ENCODE measurements at places on chromosomes 13 and 19. TPM values are rescaled to one million over a fixed set of nuclear protein-coding genes. Genes with fewer than 3 reads are reported as not detected.

Gene PROSER1
- total RNA-seq: 74.3 TPM

Gene MAST1
- 27.3 TPM for total RNA-seq

Gene CGB5
- total RNA-seq: 0.35 TPM

Gene NOVA2
- total RNA-seq: 15.6 TPM

DNA sequence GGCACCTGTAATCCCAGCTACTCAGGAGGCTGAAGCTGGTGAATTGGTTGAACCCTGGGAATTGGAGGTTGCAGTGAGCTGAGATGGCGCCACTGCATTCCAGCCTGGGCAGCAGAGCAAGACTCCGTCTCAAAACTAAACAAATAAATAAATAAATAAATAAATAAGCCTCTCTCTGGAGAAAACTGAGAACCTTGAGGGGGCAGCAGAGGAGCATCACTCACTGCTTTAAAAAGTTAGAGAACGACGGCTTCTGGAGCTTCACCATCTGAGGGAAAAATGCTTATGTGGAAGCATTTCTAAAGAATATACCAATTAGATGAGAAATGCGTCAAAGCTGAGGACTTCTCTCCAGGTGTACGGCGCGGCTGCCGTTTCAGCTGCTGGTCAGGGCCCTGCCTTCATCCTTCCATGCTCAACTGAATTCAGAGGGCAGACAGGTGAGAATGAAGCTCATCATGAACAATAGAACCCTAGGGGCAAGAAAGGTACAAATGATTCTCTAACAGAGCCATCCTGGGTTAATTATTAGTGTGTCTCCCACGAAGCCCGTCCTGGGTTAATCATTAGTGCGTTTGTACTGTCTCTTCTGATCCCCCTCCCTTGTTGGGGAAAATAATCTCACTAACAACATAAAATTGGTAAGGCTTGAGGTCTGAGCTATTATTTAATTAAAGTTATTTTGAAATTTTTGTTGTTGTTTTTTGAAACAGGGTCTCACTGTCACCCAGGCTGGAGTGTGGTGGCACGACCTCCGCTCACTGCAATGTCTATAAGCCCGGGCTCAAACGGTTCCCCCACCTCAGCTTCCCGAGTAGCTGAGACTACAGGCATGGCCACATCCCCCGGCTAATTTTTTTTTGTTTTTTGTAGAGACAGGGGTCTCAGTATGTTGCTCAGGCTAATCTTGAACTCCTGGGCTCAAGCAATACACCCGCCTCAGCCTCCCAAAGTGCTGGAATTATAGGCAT lies 80.1 kb downstream of the IPO5 start:
- peaks cover 3% of the 10 kb centered on the region for H3K4me1 ChIP-seq
- no peaks in the 10 kb centered on the region for H3K36me3 ChIP-seq
- no peaks in the 10 kb centered on the region for H3K27me3 ChIP-seq
- no peak overlapping the region for H3K27ac ChIP-seq
- H3K4me3 ChIP-seq: no peak overlapping the region
- DNase-seq: peak; percentile 20

GRCh38 chr13:47592256-47592655 lies 408.8 kb downstream of the SUCLA2 start:
- no peaks in the 10 kb centered on the region for H3K4me1 ChIP-seq
- H3K27ac ChIP-seq: no peak overlapping the region
- DNase-seq: no peak

DNA sequence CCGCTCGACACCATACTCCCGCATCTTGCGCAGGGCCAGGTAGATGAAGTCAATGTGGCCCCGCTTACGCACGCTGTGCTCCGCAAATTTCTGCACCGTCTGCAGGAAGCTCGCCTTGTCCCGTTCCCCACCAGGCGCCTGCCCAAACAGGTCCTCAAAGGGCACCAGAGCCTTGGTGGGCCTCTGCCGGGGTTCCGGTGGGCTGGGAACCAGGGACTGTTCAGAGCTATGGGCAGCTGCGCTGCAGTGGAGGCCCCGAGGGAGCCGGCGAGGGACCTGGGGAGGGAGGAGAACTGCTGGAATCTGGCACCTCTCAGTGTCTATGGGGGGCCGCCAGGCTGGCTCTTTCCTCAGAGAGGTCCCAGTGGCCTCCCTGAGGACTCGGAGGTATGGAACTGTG lies 8.3 kb upstream of the ZNF653 start:
- H3K27ac ChIP-seq: no peak overlapping the region
- H3K4me3 ChIP-seq: no peak overlapping the region
- H3K27me3 ChIP-seq: no peaks in the 10 kb centered on the region

- H3K27ac ChIP-seq: no peak overlapping the region
- no peaks in the 10 kb centered on the region for H3K27me3 ChIP-seq
- H3K36me3 ChIP-seq: peaks cover 12% of the 10 kb centered on the region
Measured at GRCh38 chr13:66617786-66618185, 612.4 kb downstream of the PCDH9 start.

- DNase-seq: no peak
- peaks cover 26% of the 10 kb centered on the region for H3K4me1 ChIP-seq
- H3K27ac ChIP-seq: peak within 1 kb of the TSS; percentile 10
- no peaks in the 10 kb centered on the region for H3K36me3 ChIP-seq
- H3K4me3 ChIP-seq: peak within 1 kb of the TSS; percentile 47
Measured at GRCh38 chr19:54473071-54473891, at the start of gene CDC42EP5. Gene CDC42EP5 (minus strand): TSS chr19:54473296. CDS start chr19:54465547, 7,749 bp downstream.

DNA sequence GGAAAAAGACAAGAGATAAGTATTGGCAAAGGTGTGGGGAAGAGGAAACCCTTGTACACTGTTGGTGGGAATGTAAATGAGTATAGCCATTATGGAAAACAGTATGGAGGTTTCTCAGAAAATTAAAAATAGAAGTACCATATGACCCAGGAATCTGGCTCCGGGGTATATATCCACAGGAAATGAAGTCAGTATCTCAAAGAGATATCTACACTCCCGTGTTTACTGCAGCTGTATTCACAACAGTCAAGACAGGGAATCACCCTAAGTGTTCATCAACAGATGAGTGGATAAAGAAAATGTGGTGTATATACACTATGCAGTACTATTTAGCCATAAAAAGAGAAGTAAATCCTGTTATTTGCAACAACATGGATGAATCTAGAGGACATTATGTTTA lies 13.5 kb downstream of the KCTD12 start:
- no peak for DNase-seq
- no peak overlapping the region for H3K27ac ChIP-seq
- no peaks in the 10 kb centered on the region for H3K36me3 ChIP-seq
- no peaks in the 10 kb centered on the region for H3K27me3 ChIP-seq
- no peak overlapping the region for H3K4me3 ChIP-seq
- peaks cover 5% of the 10 kb centered on the region for H3K4me1 ChIP-seq

DNA sequence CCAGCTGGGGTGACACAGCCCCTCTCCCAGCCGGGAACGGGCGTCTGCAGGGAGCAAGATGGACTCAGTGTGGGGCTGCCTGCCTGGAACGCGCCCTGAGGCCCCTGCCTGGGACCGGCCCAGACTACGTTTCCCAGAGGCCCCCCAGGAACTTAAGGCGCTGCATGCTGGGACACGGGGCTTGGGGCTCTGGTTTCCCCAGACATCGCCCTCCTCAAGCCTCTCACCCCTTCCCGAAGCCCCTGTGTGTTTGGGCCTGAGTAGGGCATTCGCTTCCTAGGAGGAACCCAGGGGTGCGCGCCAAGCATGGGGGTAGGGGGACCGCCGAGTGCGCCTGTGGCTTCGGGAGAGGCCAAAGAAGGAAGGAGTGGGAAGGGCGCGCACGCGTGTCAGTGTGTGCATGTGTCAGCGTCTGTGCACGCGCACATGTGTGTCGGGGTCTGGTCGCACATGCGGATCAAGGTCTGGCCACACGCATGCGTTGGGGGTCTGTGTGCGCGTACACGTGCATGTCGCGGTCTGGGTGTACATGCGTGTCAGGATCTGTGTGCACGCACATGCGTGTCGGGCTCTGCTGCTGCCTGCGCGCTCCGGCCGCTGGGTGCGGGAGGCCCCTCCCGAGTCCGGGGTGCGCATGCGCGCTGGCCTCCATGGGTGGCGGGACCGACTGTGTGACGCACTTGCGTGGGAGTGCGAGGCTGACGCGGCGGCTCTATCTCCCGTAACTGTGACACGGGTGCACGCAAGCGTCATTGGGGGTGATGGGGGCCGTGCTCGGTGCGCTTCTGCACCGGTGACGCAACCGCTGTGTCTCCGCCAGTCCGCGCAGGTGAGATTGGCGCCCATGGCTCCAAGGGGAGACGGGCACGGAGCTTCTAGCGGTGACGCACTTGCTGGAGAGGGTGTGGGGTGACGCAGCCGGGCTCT lies 16.2 kb downstream of the ZNF331 start:
- H3K4me1 ChIP-seq: peaks cover 16% of the 10 kb centered on the region
- peaks cover 34% of the 10 kb centered on the region for H3K36me3 ChIP-seq
- DNase-seq: peak; percentile 52
- peak overlapping the region; percentile 82 for H3K27ac ChIP-seq
- peak overlapping the region; percentile 77 for H3K4me3 ChIP-seq

DNA sequence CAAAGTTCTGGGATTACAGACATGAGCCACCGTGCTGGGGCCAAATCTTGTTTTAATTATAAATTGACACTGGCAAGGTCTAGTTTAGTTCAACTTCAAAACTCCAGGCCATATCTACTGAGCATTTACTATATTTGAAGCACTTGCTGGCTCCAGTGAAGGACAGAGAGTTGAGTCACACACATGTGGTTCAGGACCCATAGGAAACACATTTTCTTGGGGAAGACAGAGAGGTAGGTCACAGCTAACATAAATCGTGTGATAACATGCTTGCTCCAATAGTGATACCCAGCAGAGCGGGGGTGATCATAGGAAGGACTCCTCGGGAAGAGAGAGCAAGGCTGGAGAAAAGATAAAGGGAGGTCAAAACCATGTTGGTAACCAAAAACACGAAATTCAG lies 170.6 kb upstream of the TSC22D1 start:
- H3K4me1 ChIP-seq: no peaks in the 10 kb centered on the region
- H3K4me3 ChIP-seq: no peak overlapping the region

DNA sequence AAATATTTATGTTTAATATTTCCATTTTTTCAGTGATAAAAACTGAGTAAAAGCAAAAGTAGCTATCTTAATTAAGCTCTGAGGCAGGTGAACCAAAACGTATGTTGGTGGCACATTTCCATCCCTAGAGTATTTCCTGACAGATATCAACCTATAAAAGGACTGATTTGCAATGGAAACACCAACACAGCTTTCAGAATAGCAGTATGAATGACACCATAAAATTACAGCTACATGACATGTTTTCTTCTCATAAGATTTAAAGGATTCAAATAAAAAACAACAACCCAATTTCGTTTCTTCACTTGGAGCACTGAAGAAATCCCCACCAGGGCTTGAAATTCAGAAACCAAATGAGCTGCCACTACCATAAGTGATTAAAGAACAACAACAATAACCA lies 194.4 kb downstream of the RFC3 start:
- no peaks in the 10 kb centered on the region for H3K36me3 ChIP-seq
- H3K4me3 ChIP-seq: no peak overlapping the region
- 0 out of 2 replicates have a peak, but pooled peaks cover 2% of the 10 kb centered on the region for H3K4me1 ChIP-seq
- H3K27ac ChIP-seq: no peak overlapping the region
- H3K27me3 ChIP-seq: no peaks in the 10 kb centered on the region
- no peak for DNase-seq

DNA sequence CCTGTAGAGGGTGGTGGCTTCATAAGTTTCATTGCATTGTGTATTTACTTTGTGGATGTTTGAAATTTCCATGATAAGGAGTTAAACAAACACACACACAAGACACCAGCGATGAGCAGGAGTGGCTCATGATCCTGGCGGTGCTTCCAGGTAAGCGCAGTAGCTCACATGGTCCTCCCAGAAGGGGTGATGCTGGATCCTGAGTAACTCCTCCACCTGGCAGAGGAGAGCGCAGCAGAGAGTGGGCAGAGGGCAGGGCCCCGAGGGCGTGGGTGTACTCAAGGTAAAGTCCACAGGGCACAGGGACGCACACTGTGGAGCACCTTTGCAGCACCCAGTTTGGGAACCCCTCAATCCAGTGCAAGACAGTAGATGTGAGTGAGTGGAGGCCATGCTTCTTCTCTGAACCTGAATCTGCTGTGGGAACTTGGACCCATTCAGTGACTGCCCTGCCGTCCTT lies 54.0 kb downstream of the RFX2 start:
- H3K27me3 ChIP-seq: no peaks in the 10 kb centered on the region
- H3K27ac ChIP-seq: no peak overlapping the region
- H3K4me1 ChIP-seq: peaks cover 20% of the 10 kb centered on the region
- DNase-seq: no peak
- no peak overlapping the region for H3K4me3 ChIP-seq

GRCh38 chr13:67763384-67763783 lies 533.2 kb upstream of the PCDH9 start:
- DNase-seq: no peak
- H3K36me3 ChIP-seq: no peaks in the 10 kb centered on the region
- no peaks in the 10 kb centered on the region for H3K27me3 ChIP-seq
- H3K4me3 ChIP-seq: no peak overlapping the region

GRCh38 chr13:45258334-45258675 lies 57.5 kb upstream of the KCTD4 start:
- H3K27ac ChIP-seq: no peak overlapping the region
- H3K4me1 ChIP-seq: peaks cover 10% of the 10 kb centered on the region
- H3K27me3 ChIP-seq: no peaks in the 10 kb centered on the region
- no peak for DNase-seq

GRCh38 chr19:3274942-3275582 lies 50.6 kb downstream of the CELF5 start:
- H3K4me1 ChIP-seq: peaks cover 16% of the 10 kb centered on the region
- H3K4me3 ChIP-seq: peak overlapping the region; percentile 83

GRCh38 chr13:48656608-48657007 lies 2.9 kb downstream of the CYSLTR2 start:
- H3K4me3 ChIP-seq: no peak overlapping the region
- no peak for DNase-seq
- peaks cover 12% of the 10 kb centered on the region for H3K4me1 ChIP-seq
- no peaks in the 10 kb centered on the region for H3K27me3 ChIP-seq
- H3K27ac ChIP-seq: no peak overlapping the region

- no peaks in the 10 kb centered on the region for H3K36me3 ChIP-seq
- no peak overlapping the region for H3K4me3 ChIP-seq
- DNase-seq: no peak
- no peaks in the 10 kb centered on the region for H3K4me1 ChIP-seq
- H3K27me3 ChIP-seq: peaks cover 3% of the 10 kb centered on the region
Measured at GRCh38 chr13:43401361-43401760, 378.0 kb downstream of the DNAJC15 start.

- no peak for DNase-seq
- H3K4me3 ChIP-seq: no peak overlapping the region
- peaks cover 26% of the 10 kb centered on the region for H3K36me3 ChIP-seq
- no peaks in the 10 kb centered on the region for H3K27me3 ChIP-seq
Measured at GRCh38 chr13:54034047-54034446, 1005.4 kb downstream of the OLFM4 start.

DNA sequence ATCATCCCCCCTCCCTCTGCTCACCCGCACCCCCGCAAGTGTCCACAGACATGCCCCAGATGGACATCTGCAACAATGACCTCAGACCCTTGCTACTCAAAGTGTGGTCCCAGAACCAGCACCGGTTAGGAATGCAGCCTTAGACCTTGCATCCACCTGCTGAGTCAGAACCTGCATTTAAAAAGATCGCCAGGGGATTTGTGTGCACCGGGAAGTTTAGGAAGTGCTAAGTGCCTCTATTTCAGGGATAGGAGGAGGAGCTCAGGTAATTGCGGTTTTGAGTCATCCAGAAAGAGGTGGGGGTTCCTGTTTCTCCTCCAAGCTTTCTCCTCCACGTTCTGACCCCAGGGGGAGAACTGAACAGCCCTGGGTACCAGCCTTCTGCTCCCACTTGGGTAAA lies 46.2 kb downstream of the CACNA1A start:
- DNase-seq: peak; percentile 20
- H3K4me1 ChIP-seq: peaks cover 44% of the 10 kb centered on the region

GRCh38 chr13:110866491-110867170 lies 48.2 kb downstream of the ANKRD10 start:
- H3K4me1 ChIP-seq: peaks cover 21% of the 10 kb centered on the region
- H3K4me3 ChIP-seq: no peak overlapping the region
- H3K36me3 ChIP-seq: no peaks in the 10 kb centered on the region
- DNase-seq: no peak

GRCh38 chr19:2015608-2015950 lies at the start of gene BTBD2:
Gene BTBD2 (minus strand): TSS chr19:2015714. CDS start chr19:2015703, 11 bp downstream.
- peaks cover 1% of the 10 kb centered on the region for H3K27me3 ChIP-seq
- H3K4me3 ChIP-seq: peak within 1 kb of the TSS; percentile 56
- no peak for DNase-seq
- no peak within 1 kb of the TSS for H3K27ac ChIP-seq
- peaks cover 16% of the 10 kb centered on the region for H3K36me3 ChIP-seq

All from WTC11 (cell line).